ENCODE measurements at places on chromosomes 11 and 22. TPM values are rescaled to one million over a fixed set of nuclear protein-coding genes. Genes with fewer than 3 reads are reported as not detected.

KLHDC7B gene
- total RNA-seq: 5.1 TPM

DNA sequence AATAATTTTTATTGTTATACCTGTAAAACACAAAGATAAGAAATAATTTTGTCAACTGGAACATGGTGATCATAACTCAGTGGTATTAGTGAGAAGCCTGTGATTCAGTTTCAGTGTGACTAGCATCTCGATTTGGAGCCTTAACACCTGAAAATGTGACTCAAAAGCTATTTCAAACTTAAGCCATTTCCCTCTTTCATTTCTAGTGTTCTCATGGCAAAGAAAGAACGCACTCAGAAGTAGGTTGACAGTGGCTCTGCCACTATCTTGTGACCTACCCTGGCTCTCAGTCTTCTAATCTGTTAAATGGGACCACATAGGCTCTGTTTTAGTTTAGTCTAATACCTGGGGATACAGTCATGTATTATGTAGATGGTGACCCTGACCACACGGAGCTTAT is 62.7 kb downstream of the ISX start:
- no peak for DNase-seq

DNA sequence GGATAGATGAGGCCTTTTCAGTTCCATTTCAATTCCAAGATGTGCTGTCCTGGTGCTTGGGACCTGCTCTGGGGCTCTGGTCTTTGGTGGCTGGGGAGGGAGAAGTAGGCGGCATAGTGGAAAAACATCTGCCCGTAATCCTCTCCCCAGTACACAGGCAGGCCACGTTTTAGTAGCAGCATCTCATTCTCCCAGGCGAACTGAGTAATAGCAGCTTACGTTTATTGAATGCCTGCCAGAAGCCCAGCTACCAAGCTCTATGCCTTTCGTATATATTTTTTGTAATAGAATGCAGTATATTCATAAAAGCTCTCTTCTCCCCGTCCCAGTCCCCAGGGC is 11.4 kb downstream of the ACO2 start:
- DNase-seq: no peak

OR51A4 gene
- total RNA-seq: not detected

NCR3LG1 gene
- total RNA-seq: 6.0 TPM

- no peak for DNase-seq
Observed at GRCh38 chr22:37273846-37274225, 8.5 kb upstream of the CYTH4 start.

DNA sequence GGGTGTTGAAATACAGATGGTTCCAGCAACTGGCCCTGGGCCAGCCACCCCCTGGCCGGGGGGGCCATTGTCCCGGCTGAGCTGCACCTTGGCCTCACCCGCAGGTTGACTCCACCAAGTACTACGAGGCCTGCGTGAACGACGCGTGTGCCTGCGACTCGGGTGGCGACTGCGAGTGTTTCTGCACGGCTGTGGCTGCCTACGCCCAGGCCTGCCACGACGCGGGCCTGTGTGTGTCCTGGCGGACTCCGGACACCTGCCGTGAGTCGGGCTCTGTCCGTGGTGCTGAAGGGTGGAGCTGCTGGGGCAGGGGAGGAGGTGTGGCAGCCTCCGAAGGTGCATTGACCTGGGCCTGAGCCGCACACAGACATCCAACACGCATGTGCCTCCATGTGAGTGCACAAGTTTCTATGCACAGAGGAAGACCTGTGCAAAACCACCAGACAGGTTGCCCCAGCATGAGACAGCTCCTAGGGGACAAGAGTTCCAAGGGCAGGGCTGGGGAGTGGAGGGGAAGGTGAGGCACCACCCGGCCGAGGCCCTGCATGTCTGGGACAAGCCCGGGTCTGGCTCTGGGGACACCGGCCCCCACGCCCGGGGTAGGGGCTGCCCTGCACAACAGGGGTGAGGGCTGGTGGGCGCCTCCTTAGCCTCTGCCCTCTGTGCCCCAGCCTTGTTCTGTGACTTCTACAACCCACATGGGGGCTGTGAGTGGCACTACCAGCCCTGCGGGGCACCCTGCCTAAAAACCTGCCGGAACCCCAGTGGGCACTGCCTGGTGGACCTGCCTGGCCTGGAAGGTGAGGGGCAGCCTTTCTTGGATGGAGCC is 16.1 kb downstream of the MUC5B start:
- no peak for DNase-seq

DNA sequence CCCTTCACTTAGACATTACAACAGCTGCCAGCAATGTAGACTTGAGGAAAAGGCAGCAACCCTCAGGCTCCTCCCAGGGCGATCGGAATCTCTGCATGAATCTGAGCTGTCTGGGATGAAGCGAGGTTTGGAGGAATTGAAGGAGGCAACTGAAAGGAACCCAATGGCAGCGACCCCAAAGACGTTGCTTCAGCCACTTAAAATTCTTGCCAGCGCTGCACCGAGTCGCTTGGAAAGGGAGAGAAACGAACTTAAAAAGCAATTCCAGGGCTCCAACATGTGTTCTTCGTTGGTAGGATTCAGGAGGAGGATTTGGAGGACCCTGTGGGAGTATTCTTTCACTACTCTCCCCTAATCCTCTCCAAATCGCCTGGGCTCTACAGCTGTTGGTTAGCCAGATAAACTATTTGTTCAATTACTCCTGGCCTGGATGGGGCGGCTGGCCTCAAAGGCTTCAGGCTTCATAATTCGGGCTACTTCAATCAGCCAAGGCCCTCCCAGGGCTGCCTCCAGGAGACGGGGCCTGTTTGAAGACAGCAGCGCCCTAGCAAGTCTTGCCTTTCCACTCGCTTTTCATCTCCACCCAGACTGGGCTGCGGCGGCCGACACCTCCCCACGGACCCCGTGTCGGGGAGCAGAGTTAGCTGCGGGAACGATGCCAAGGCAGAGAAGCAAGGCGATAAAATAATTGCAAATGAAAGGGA is 72.4 kb upstream of the TMEM45B start:
- no peak for DNase-seq

DNA sequence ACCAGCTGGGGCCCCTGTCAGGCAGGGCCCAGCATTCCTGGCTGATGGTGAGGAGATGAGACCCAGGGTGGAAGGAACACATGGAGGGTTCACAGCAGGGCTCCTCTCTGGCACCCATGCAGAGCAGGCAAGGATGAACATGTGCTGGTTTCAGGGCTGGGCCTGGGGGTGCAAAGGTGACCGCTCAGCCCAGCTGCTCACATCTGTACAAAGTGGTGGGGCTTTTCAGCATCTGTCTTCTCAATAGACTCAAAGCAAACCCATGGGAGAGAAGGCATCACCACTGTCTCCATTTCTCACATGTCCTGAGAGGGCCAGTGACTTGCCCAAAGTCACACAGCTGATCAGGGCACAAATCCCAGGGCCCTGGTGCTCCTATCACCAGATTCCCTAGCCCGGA is 27.3 kb upstream of the TCF20 start:
- no peak for DNase-seq

GRCh38 chr11:127340438-127340837 is 339.9 kb upstream of the KIRREL3 start:
- DNase-seq: no peak

PATE2 gene
- not detected for total RNA-seq

CCDC73 gene
- not detected for total RNA-seq

H19 gene
- total RNA-seq: not detected

- no peak for DNase-seq
Observed at GRCh38 chr11:69131644-69132300, 24.0 kb upstream of the SMIM38 start.

GRCh38 chr22:29152954-29153719 is 52.6 kb upstream of the EMID1 start:
- no peak for DNase-seq

CADM1 gene
- total RNA-seq: 0.90 TPM

Data from CD8-positive, alpha-beta memory T cell (primary cell).